ENCODE measurements at places on chromosomes 1 and 21. TPM values are rescaled to one million over a fixed set of nuclear protein-coding genes. Genes with fewer than 3 reads are reported as not detected.

DNA sequence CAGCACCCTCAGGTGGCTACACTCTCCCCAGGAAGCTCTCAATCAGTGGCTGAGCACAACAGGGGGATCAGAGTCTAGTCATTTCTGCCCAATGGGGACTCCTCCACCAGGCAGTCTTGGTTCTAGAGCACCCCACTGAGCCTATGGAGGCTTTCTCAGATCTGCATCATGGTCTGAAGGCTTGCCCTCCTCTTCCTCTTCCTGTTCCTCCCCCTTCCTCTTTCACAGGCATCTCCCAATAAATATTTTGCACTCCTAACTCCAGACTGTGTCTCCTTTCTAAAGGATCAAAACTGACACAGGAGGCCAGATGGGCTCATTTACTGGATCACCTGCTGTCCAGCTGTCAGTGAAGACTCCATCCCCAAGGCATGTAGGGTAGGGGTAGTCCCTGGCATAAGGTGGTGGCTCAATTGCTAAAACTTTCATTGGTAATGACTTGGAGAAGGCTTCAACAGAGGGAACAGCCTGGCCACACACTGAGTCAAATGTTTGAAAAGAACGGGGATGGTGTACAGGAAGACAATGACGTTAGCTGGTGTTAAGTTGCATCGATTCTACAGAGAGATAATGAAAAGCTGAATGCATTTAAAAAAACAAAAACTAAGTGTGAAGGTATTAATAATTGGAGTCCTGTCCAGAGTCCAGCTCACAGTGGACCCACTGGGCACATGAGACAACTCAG lies 84.2 kb upstream of the SLC2A1 start:
- no peak for DNase-seq

ACTA1 gene
- total RNA-seq: 472 TPM

DNA sequence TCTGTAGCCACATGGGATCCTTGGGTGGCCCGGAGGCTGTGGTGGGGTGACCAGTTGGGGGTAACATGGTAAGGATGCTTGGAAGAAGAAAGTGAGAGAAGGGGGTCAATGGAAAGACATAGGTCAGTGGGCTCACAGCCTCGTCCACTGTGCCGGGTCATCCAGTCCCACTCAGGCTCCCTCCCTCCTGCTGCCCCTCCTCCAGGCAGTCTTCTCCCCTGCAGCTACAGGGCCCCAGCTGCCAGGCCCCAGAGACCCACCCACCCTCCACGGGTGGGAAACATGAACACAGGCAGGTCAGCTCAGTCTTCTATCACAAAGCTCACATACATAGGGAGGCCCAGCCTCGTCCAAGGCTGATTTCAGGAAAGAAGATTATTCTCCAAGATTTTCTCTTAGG lies 158.3 kb downstream of the ST6GALNAC5 start:
- no peak for DNase-seq

- DNase-seq: no peak
Measured at GRCh38 chr1:43781574-43781973, 74.2 kb downstream of the ST3GAL3 start.

DNA sequence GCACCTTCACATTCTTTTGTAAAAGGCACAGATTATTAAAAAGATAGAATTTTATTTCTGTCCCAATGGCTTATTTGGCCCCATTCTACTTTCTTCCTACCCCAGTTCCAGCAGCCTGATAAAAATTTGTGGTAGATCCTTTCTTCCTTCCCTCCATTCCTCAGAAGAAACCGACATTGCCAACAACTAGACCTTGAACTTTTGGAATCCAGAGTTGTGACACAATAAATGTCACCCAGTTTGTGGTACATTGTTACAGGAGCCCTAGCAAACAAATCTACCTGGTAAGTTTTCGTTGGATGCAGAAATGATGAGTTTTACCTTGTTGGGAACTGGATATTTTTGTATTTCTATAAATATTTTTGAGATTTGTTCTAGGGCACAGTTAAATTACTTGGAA lies 141.6 kb upstream of the IVNS1ABP start:
- DNase-seq: no peak

TTC39A gene
- 4.9 TPM for total RNA-seq

YOD1 gene
- total RNA-seq: 27.8 TPM

GRCh38 chr1:160083968-160084770 lies 2.8 kb downstream of the KCNJ9 start:
- DNase-seq: no peak

- peak; percentile 27 for DNase-seq
Measured at GRCh38 chr1:93722081-93723031, 40.7 kb upstream of the BCAR3 start.
